NCI-H345 (cell line): ENCODE measurements at places on chromosomes 3 and 15.

GRCh38 chr3:191210032-191210431 is 11.0 kb downstream of the OSTN start:
- no peak for DNase-seq

DNA sequence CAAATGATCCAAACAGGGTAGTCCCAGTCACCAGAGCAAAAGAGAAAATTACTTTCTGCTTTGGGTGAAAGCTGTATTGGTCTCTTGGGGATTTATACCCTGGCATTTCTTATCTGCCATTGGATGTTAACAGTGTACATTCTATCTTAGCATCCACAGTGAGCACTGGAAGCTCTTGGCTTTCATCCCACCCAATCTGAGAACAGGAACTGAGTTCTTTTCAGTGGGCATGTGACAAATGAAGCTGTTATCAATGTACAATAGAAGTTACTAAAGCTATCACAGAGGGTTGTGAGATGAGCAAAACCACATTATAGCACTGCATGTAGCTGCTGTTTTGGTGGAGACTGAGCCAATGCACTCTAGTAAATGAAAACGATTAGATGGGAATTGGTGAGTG is 300.7 kb downstream of the TUSC7 start:
- DNase-seq, result no peak

GRCh38 chr3:121894301-121894990 is at the start of gene SLC15A2:
Gene SLC15A2 (plus strand): TSS chr3:121894401. CDS start chr3:121894477, 76 bp downstream.
- no peak for DNase-seq

GRCh38 chr3:189563853-189564563 is 67.2 kb upstream of the TP63 start:
- no peak for DNase-seq

DNA sequence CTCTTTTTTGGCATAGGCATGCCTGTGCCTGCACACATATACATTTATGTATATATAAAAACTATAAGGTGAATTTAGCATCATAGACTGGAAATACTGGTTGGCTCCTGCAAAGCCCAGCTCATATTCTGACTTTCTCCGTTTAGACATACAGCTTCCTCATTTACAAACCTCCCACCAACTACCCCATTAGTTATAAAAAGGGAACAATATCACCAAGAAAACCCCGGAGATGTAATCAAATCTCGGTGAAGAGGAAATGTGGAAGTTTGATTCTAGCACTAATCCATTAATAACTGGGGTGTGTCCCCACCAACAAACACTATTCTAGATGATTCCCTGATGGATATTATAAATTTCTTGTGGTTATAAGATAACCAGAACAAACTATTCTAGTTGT is 517.7 kb upstream of the TBL1XR1 start:
- DNase-seq, result no peak

- DNase-seq, result no peak
Observed at GRCh38 chr3:153706706-153707105, 414.5 kb upstream of the ARHGEF26 start.

GRCh38 chr15:58558777-58559176 is 127.0 kb downstream of the LIPC start:
- no peak for DNase-seq

DNA sequence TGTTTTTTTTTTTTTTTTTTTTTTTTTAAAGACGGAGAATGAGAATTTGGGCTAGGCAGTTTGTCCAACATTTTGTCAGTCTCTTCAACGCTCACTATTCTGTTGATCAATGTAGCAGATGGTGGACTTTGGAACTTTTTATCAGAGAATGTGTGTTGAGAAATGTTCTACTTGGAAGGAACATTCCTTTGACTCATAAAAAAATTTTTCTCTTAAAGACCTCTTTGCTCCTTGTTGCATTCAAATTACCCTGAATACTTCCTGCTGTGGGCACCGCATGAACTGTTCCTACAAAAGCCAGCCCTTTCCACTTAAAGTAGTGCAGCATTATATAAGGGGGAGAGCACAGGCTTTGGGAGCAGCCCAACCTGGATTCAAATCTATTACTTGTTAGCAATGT is 182.9 kb downstream of the AKAP13 start:
- no peak for DNase-seq

DNA sequence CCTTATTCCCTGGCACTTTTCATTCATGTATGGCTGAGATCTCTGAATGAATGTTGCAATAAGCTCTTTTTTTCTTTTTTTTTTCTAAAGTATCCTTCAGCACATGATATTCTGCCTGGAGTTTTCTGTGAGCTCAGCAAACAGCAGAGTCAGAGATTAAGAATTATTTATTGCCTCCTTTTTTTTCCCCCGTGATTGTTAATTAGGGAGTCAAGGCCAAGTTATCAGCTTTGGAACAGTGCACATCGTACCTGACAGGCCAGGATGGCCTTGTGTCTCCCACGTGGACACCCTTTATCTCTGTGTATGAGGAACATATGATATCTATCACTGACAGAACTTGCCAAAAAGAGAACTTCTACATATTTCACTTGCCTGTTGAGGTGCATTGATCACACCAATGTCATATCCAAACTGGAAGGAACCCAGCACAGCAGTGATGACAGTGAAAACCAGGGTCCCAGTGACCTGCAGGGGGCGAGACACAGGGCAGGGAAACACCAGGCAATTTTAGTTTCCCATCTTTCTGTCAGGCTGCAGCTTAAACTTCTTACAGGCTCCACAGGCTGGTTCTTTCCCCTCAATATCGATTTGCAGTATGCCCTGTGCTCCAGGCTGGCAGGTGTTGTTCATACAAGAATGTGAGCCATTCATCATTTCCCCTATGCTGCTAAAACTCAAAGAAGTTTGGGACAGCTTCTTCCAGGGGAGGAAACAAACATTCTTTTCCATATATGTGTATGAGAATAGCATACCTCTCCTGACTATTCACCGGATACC is 8.2 kb downstream of the SLC2A2 start:
- no peak for DNase-seq

DNA sequence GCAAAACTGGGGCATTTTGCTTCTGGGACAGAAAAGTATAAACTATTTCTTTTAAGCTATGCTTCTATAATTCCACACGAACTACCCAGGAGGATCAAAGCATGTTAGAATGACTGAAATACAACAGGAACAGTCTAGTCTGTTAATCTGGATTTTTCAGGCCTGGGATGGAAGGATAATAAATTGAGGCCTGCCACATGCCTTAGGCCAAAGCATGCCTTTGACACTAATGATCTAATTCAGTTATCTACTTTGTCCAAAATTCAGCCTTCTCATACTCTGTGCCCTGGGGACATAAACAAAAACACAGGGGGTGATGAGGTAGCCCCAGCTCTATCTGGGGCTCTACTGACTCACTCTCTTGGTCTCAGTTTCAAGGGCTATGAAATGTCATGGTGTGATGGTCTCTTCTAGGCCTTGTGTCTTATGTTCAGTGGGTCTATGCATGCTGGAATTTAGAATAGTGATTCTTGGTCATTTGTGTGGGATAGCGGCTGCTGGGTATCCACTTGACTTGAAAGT is 32.5 kb downstream of the GAP43 start:
- DNase-seq, result no peak

GRCh38 chr3:79767194-79767904 is 449 bp downstream of the ROBO1 start:
- DNase-seq, result no peak

DNA sequence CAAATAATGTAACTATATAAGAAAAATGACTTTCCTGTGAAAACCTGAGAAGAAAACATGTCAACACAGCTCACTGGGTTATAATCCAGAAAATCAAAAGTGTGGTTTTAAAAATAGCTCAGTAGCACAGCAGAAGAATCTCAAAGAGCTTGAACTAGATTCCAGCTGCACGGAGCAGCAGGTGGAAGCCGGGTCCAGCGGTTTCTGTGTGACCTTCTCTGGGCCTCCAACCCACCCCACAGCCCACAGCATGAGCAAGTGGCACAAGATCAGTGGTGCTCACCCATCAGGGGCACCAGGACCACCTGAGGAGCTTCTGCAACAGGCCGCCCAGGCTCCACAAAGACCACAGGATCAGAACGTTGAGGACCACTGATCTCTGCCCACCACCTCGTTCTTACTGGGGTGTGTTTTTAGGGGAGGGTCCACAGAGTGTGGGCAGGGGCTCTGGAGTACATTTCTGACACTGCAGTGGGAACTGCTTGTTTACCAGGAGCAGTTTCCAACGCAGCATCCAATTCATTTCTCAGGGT is 23.2 kb downstream of the SLC41A3 start:
- DNase-seq, result no peak

DNA sequence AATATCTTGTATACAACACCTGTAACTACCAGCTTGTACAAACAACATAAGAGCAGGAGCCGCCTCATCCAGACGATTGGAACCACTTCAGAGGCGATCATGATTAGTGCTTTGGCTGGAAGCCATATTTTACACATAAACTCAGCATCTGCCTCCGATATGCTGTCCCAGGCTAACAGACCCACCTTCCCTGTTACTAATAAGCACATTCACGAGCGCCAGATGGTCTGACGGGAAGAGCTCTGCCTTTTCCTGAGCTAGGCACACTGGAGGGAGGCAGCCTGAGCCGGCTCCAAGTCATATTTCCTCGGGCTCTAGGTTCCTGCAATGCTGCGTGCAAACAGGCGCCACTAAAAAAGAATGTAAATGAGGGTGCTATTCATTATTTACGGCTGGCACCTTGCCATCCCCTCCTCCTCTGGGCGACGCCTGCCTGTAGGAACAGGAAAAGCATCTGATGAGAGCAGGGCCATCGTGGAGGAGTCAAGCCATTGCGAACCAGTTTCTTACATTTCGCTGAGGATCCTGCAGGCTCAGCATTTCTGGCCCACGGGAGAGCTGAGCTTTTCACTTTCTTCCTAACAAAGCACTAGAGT is 98.2 kb downstream of the ANXA2 start:
- peak; percentile 95 for DNase-seq

GRCh38 chr3:184911570-184911969 is 99.6 kb downstream of the VPS8 start:
- no peak for DNase-seq

DNA sequence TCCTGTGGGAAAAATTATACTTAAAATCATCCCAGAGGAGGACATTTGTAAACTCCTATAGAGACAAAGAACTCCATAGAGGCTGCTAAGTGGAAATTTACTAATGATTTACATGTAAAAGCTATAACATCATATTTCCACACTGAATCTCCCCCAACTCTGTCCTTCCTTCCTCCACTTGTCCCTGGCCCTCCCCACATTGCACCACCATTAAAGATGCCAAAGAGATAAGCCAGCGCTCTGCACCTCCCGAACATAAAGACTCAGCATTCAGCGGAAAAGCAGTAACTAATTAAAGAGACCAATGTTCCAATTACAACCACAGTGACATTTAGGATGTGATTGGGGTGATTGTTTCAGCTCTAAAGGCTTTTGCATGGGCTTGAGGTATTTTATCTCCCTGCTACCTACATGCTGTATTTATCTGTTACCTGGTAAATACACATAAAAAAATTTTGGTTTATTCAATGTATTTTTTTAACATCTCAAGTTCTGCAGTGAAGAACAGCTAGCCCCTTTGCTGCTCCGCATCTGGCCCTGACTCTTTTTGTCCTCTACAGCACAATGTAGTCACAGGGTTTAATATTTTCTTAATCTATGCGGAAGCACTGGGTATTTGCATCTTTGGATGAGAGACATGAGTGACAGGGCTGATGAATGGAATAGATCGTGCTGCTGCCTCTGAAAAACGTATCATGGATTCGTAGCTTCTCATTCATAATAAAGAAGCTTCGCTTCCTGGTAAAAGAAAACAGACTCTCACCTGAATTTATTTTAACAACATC is 35.3 kb upstream of the B3GNT5 start:
- no peak for DNase-seq

DNA sequence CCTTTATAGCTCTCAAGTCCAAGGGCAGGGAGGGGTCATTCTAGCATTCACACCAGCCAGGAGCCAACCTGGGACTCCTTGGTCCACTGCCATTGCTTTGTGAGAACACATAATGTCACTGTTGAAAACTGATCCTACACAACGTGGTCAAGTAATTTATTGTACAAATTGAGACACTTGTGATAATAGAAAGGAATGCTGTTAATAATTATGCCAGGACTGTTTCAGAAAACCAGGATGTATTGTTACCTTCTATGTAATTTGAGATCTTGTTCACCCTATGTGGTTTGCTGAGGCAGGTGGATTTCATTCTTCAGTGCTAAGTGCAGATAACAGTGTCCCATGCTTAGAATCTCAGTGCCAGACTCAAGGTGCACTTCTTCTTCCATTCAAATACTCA is 33.3 kb downstream of the TMCO5A start:
- DNase-seq, result no peak

- DNase-seq, result no peak
Observed at GRCh38 chr3:132549890-132550578, 47.0 kb upstream of the ACKR4 start.

DNA sequence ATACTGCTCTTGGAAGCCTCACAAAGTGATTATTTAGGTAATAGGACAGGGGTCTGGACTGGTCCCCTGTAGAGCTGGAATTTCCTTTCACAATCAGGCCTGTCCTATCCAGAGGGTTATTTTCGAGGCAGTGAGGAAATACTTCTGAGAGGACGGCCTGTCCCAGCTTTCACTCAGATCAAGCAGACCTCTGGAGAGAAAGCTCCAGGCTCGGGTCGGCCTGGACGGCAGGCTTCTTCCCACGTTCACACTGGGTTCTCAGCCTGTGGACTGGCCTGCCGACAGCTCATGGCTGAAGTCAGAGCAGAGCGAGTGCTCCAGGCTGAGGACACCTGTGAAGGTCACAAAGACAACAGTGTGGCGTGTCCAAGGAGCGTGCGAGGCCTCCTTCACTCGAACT is 405.3 kb downstream of the VPS13C start:
- DNase-seq, result no peak

DNA sequence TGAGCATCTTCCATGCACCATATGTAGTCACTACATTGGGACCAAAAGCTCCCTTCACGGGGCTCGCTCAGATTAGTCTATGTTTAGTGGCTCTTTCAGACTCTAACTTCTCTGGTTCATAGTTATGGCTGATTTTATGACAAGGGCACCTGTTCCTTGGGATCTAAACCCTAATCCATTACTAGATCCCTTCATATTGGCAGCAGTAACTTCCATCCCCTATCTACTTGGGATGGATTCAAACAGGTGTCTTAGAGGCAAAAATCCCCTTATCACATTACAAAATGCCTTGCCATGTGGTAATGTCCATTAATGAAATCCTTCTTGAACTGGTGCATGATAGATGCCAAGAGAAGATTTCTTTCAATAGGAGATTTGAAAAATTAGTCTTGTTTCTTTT is 96.7 kb upstream of the TP63 start:
- no peak for DNase-seq

- DNase-seq, result no peak
Observed at GRCh38 chr3:174583396-174583795, 275.7 kb upstream of the NAALADL2 start.

GRCh38 chr3:20608054-20608738 is 422.2 kb upstream of the SGO1 start:
- no peak for DNase-seq
